ENCODE measurements at places on chromosomes 3 and 15.

DNA sequence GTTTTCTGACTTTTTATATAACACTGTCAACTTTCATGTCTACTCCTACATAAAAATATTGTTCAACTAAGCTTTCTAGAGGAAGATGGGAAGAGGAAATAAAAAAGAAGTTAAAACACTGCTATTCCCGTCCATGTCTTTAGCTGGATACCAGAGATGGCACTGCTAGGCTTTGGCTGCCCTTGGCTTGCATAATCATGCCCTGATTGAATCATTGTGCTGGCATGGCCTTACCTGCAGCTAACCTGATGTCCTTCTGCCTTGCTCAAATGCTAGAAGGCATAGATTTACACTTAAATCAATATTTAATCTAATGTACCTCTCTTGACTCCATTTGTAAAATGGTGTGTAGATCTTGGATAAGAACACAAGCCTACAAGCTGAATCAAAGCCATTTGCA is 539.7 kb upstream of the IL12A start:
- DNase-seq: no peak

GRCh38 chr3:167653760-167654159 is at the start of gene WDR49:
Gene WDR49 (minus strand): TSS chr3:167653942. CDS start chr3:167653425, 517 bp downstream.
- peak; percentile 5 for DNase-seq

GRCh38 chr3:69675786-69676530 is 63.3 kb upstream of the MITF start:
- no peak for DNase-seq

GRCh38 chr3:164417955-164418354 is 660.3 kb downstream of the SI start:
- DNase-seq: no peak

- no peak for DNase-seq
Measured at GRCh38 chr15:101027920-101028319, 108.8 kb downstream of the LRRK1 start.

GRCh38 chr3:125067225-125067624 is 11.4 kb upstream of the HEG1 start:
- DNase-seq: no peak

DNA sequence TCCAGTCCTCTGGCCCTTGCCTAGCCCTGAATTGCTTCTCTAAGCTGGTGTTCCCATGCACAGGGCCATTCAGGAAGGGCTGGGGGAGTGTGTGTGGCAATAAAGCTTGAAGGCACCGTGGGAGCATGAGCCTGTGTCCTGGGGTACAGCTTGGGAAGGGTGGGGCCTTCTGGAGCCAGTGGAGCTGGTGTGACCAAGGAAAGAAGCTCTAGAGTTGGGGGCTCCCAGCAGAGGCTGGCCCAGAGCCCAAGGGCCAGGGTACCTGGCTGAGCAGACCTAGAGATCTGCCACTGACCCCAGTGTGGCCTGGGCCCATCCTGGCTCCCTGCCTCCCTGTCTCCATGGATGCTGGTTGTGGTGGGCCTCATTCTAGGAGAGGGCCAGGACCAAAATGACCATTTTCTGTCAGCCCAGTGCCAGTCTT is 8.1 kb downstream of the ABTB1 start:
- DNase-seq: no peak

- no peak for DNase-seq
Measured at GRCh38 chr15:70254311-70254869, 156.7 kb upstream of the TLE3 start.

GRCh38 chr3:89217148-89217685 is 109.8 kb downstream of the EPHA3 start:
- DNase-seq: no peak

GRCh38 chr3:168517249-168518071 is 421.7 kb upstream of the GOLIM4 start:
- DNase-seq: no peak

DNA sequence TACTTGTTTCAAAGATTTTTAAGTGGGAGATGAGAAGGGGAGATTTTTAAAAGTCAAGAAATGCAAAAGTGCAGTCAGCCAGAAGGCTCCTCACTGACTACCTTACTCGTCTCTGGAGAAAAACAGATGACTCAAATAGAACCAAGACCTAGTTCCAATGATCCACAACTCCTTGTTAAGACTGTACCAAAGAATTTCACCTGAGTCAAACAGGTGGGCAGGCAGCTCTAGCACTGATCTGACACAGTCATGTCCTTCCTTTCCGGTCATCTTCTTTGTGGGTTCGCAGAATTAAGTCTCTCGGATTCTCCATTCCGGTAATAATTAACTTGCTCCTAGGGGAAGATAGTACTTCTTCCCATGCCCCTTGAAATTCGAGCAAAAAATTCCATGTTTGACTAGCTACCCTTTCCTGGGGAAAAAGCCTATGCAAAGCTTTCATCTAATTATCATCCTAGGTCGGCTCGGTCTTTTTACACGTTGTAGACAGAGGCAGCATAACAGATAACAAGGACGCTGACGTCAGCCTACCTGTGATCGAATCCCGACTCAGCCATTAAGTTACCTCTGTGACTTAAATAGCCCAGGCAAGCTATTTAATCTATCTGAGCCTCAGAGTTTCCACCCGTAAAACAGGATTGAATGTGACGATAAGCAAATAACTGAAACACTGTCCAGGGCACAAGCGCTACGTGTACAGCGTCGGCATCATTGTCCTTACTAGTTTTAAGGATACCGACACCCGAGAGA is 758 bp downstream of the SELENOK start:
- peak; percentile 8 for DNase-seq

- DNase-seq: peak; percentile 63
Measured at GRCh38 chr3:11236588-11237461, 35.4 kb upstream of the ATG7 start.

DNA sequence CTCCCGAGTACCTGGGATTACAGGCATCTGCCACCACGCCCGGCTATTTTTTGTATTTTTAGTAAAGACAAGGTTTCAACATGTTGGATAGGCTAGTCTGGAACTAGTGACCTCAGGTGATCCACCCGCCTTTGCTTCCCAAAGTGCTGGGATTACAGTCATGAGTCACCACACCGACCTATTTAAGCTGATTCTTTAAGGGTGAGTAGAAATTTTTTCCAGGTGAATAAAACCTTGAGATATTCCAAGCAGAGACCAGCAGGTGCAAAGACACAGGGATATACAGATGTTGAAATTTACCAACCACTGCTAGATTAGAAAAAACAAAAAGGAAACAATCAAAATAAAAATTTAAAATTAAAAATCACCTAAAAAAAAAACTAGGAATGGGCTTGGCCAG is 74.4 kb upstream of the CHRNB4 start:
- no peak for DNase-seq

DNA sequence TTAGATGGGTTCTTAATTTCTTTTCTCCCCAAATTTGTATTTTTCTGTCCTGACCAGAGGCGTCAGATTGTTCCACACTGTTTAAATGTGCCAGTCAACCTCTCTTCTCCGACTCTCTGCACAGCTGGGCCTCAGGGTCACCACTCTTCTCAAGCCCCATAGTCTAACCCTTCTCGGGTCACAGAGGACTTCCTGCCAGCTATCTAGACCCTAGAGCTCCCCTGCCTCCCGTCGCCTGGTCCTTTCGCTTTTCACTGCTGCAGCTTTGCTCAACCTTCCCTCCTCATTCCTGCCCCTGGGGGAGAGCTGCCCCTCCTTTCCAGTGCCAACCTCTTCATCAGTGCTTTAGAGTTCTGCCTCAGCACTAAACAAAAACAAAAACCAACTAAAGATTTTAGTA is 151.7 kb downstream of the ATG7 start:
- no peak for DNase-seq

DNA sequence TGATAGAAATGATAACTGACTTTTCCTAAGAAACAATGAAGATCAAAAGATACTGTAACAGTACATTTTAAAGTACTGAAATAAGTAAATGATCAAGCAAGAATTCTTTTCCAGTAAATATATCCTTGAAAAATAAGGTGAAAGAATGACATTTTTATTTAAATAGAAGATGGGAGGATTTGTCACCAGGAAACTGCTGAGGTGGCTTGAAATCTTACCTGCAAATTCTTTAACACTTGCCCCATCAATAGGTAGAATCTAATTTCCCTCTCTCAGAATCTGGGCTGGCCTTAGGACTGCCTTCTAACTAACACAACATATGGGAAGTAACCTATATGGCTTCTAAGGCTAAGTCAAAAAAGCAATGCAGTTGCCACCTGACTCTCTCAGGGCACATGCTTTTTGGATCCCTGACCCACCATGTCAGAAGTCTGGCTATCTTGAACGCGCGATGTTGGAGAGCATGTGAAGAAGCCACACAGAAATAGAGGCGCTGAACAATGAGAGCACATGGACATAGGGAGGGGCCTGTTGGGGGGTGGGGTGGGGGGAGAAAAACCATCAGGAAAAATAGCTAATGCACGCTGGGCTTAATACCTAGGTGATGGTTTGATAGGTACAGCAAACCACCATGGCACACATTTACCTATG is 11.5 kb downstream of the ACSBG1 start:
- no peak for DNase-seq

DNA sequence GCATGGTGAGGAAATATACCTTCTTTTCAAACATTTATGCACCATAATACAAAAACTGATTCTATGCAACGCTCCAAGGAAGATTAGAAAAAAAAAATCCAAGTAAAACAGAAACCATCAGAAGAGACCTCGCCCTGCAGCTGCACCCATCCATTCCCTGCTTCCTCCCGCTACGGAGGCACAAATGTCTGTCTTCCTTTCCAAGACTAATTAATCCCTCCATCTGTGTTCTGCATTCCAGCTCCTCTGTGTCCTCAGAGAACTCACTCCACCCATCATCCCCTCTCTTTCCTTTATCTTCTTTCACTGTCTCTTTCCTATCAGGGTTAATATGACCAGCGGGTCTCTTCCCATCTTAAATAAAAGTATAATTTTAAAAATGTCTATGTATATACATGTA is 196.1 kb downstream of the ADAMTSL3 start:
- no peak for DNase-seq

DNA sequence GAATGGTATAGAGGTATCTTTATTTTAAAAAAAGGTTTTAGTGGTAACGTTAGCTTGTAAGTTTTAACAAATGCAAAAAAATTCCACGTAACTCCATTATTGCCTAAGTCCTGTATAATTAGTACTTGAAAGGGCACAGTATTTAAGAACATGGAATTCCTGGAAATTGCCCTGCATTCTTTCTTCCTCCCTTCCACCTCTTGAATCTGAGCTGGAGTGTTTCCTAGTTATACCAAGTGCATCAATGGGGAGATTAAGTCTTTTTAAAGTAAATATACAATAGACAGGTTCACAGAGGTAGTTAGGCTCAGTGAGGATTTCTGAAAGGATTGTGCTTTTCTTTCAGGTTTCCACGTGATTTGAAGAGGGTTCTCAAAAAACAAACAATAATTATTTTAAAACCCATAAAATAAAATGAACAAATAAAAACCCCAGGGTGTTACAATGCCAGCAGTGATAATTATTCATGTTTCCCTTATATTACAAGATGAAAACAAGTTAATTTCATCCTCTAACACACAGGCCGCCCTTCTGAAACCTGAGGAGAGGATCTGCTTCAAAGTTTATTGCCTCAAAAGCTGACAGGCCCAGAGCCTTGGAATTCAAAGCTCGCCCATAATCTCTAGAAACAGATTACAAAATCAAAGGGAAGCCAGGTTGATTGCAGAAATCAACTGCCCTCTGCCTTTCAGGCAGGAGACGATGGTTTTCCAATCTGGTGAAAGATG is 128.8 kb upstream of the LMOD3 start:
- no peak for DNase-seq

- no peak for DNase-seq
Measured at GRCh38 chr3:86744051-86744450, 246.9 kb downstream of the VGLL3 start.

GRCh38 chr3:167978071-167978470 is 117.7 kb downstream of the GOLIM4 start:
- DNase-seq: peak; percentile 60

DNA sequence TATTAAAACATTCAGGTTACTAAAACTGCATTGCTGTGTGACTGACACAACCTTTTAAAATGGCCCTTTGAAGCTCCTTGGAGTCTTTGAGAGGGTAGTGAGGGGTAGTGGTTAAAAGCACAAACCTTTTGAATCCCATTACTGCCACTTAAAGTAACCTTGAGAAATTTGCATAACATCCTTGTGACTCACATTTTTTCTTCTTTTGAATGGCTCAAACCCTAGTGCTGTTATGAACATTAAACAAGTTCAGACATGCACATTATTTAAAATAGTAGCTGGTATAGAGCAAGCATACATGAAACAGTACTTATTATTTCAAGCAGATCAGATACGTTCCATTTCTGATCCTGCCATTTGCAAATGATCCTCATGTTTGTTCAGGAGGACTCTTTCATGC is 3.7 kb upstream of the CLDN1 start:
- DNase-seq: no peak

- DNase-seq: no peak
Measured at GRCh38 chr3:40582401-40583027, 57.8 kb downstream of the ZNF621 start.

GRCh38 chr3:187678726-187679268 is 8.6 kb upstream of the SST start:
- DNase-seq: peak; percentile 17

GRCh38 chr15:51356983-51357382 is 15.5 kb downstream of the GLDN start:
- no peak for DNase-seq

GRCh38 chr3:154776549-154777225 is 303.4 kb upstream of the MME start:
- no peak for DNase-seq

- no peak for DNase-seq
Measured at GRCh38 chr15:49225572-49226281, 55.7 kb downstream of the GALK2 start.

- DNase-seq: peak; percentile 72
Measured at GRCh38 chr3:11832981-11833905, 13.4 kb downstream of the TAMM41 start.
